ENCODE measurements at places on chromosomes 2 and 18.

DNA sequence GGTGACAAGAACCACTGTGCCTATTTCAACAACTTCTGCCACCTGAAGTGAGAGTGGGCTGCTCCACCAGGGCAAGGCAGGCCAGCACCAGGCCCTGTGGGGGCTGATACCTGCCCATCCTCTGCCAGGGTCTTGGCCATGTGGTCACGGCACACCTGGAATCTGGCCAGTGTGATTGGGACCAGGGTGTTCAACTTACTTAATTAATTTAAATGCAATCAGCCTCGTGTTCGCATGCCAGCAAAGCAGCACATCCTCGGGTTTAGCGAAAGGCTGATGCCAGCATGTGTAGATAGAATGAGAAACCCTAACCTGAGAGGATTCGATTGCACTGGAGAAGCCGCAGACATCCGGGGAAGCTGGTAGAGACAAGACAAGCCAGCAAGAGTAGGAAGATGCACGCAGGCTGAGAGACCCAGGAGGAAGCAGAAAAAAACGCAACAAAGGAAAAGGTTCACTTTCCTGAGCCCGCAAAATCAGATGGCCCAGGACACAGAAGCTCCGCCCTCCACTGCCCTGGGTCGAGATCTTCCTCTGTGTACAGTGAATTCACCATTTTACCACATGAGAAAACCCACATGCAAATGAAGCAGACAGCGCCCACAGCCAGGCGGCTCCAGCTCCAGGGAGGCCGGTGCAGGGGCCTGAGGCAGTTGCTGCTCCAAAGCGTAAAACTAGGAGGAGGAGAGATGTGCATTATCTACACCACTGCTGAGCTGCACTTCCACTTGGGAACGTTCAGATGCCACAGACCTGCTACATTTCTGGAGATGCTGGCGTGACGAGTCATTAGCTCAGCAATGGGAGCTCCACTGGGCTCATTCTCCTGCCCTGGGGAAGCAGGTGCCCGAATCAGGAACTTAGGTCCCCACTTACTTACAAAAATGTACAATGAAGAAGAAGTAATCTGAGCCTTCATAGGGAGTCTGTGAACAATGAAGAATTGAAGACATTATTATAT lies 92.1 kb downstream of the TMEM18 start:
- no peak for DNase-seq

GRCh38 chr2:30611583-30611982 lies 164.5 kb downstream of the LCLAT1 start:
- DNase-seq: no peak

DNA sequence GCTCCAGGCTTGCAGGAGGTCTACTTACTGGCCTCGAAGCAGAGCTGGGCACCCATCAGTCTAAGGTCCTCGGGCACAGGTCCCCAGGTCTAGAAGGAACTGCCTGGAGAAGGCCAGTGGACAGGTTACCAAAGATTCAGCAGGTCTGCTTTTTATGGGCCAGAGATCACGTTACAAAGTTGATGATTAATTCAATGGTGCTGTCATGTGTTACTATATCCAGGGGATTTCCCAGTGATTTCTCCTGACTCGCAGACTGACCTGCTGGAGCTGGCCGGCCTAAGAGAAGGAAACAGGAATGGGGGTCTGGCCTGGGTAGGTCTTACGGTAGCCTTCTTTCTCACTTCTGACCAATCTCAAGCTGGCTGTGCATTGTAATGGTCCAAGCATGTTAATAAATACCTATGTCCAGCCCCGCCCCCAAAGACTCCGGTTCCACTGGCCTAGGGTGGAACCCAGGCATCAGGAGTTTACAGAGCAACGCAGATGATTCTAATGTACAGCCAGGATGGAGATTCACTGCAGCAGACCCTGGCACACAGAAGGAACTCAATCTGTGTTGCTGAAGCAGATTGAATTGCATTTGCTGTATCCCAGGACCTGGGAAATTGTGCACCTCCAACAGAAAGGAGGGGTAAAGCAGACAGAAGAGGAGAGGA lies at the start of gene NEURL3:
Gene NEURL3, minus strand, starts transcription at position 127 of the 659 bp plus-strand sequence. Its CDS starts 71 bp downstream, at position 56.
- no peak for DNase-seq

DNA sequence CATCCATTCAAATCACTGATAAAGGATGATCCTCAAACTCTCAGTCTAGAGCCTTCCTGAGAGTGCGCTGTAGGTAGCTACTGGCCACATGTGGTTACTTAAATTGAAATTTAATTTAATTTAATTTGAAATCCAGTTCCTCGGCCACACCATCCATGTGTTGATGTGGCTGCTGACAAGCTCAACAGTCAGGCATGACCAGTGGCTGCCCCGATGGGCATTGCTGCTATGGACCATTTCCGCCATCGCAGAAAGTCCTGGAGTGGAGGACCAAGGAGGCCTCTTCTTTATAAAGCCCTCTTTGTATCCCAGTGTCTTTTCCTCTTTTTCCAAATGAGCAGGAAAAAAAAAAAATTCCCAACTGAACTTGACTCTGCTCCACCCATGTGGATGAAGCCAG lies 100.6 kb downstream of the HDAC4 start:
- no peak for DNase-seq

DNA sequence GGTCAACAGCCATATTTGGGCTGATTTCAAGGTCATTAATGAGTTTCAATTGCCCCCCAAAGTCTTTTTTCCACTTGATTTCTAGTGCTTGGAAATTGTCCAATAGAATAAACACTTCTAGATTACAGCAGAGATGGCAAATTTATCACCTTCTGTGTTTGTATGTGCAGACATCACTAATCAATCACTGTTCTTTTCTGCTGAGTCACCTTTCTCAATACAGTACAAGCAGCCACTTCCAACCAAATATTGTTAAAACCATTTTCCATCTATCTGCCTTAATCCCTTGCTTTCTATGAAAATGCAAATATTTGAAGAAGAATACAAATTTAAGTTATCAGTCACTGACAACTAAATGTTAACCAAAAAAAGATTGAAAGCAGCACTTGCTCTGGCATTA lies 40.2 kb upstream of the ZNF521 start:
- no peak for DNase-seq

GRCh38 chr2:20569464-20570223 lies 81.3 kb downstream of the HS1BP3 start:
- no peak for DNase-seq

- DNase-seq: no peak
Observed at GRCh38 chr2:120734930-120735651, 577 bp upstream of the GLI2 start.

DNA sequence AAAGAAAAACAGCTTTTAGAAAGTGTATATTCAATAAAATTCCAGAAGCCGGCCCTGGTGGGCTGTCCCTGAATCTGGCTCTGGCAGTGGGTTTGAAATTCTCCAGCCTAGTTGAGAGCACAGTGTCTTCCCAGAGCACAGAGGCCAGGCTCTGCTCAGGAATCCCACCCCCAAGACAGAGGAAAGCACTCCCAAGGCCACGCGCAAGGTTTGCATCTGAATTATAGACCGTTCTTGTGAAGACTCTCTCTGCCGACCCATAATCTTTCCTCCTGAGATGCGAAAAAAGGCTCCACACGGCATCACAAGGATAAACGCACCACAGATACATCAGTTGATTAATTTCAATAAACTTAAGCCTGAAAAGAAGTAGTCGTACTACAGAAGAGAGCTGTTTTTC lies 342.2 kb downstream of the CMPK2 start:
- no peak for DNase-seq

DNA sequence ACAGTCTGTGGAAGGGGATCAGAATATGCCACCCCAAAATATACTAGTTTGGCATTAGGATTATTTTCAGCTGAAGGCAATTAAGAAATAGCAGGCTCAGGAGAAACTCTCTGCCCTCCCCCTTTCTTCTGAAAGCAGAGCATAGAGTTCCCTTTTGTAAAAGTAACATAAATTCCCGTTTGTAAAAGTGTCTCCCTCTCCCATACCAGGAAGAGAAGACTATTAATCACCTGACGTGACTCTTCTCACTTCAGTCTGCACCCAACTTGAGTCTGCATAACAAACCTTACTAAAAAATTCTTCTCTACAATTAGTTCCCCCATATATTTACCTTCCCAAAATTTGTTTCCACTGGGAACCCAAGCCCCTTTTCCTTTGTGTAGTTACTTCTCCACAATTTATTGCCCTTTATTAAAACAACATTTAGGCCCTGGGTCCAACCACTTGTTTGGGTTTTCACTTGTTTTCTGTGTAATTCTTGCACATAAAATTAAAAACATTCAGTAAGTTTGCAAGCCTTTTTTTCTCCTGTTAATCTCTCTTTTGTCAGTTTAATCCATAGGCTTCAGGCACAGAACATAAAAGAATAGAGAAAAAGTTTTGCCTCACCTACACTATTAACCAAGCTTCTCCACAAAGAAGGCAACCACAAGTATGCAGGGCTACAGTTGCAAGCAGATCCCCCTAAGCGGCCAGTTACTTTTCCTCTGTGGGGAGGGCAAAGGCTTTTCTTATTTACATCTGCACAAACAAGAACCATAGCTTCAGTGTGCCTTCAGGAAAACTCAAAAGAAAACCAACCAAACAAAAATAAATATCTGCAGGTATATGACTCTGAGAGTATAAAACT lies 107.6 kb upstream of the MSH2 start:
- DNase-seq: no peak

DNA sequence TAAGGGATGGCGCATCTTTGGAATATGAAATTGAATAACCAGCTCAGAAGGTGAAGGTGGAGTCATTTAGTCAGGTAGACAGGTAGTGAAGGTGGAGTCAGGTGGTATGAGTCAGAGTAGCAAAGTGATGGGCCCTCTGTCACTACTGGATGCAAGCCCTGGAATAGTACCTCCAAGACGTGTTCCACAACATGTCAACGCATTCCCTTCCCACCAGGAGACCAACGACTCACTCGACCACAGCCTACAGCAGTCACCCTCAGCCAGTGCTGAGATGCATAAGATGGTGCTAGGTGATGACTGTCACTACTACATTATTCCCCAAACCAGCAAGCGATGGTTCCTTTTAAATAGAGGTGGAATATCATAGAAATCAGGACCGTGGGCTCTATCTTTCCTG lies 6.8 kb downstream of the CPLX4 start:
- no peak for DNase-seq

DNA sequence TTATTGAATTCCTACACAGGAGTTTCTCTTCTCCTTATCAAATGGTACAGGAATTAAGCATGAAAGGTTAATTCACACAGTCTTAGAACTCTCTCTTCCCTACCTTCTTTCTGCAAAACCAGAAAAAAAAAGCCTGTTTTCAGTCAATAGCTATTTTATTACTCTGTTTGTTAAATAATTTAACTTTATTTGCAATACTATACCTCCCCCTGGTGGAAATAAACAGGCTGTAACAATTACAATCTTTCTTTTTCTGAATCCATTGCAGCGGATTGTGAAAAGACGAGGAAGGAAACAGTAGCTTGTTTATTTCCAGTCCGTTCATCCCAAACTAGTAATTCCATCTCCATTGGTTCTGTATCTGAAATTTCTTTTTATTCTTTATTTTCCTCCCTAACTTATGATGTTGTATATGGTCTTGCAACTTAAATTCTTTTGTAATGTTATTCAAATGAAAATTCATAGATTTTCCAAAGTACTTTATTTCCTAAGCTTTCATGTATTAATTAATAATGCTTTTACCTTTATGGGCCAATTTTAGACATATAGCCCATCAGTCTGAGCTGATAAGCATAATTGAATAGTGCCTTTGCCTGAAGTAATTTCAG lies 165.2 kb downstream of the SH3BP4 start:
- no peak for DNase-seq

- no peak for DNase-seq
Observed at GRCh38 chr18:32362484-32362883, 108.2 kb downstream of the GAREM1 start.

GRCh38 chr2:48725696-48726494 lies 29.6 kb downstream of the LHCGR start:
- DNase-seq: no peak

DNA sequence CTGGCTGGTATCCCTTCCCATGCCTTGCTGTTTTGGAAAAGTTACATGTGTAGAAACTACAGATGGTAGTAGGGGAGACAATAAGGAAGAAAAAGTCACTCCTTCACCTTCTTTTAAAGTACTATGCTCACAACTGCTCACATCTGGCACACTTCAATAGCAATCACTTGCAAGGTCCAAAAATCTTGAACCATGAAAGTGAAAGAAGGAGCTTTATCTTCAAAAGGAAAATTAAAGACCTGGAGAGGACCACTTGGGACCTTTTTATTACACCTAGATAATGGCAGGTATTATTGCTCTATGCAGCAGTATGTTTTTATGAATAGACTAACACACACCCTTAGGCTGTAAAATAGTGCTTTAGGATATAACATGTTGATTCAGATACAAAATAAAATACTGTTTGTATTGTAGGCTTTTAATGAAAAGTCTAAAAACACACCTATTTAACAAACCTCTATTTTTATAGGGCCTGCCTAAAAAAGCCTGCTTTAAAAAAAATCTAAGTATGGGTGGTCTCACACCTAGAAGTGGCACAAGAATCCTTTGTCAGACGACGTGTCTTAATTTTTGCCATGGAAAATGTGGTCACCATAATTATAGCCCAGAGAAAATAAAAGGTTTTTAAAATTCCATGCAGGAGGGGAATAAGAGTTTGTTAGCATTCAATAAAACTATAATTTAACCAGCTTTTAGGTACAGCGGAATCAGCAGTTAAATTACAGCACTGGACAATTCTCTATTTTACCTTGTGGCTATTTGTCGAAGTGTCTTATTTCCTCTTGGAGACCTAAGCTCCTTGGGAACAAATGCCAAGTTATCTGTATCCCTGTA lies 124.0 kb downstream of the BCL2 start:
- no peak for DNase-seq

- no peak for DNase-seq
Observed at GRCh38 chr2:191846515-191847476, at the start of gene CAVIN2. CAVIN2 (minus strand) TSS chr2:191847088; CDS start chr2:191846925, 163 bp downstream.

- no peak for DNase-seq
Observed at GRCh38 chr2:80001701-80002101, 302.9 kb downstream of the LRRTM1 start.

GRCh38 chr2:23806201-23806600 lies 120.7 kb downstream of the ATAD2B start:
- no peak for DNase-seq

- DNase-seq: no peak
Observed at GRCh38 chr18:32980896-32981295, 208.1 kb upstream of the KLHL14 start.

DNA sequence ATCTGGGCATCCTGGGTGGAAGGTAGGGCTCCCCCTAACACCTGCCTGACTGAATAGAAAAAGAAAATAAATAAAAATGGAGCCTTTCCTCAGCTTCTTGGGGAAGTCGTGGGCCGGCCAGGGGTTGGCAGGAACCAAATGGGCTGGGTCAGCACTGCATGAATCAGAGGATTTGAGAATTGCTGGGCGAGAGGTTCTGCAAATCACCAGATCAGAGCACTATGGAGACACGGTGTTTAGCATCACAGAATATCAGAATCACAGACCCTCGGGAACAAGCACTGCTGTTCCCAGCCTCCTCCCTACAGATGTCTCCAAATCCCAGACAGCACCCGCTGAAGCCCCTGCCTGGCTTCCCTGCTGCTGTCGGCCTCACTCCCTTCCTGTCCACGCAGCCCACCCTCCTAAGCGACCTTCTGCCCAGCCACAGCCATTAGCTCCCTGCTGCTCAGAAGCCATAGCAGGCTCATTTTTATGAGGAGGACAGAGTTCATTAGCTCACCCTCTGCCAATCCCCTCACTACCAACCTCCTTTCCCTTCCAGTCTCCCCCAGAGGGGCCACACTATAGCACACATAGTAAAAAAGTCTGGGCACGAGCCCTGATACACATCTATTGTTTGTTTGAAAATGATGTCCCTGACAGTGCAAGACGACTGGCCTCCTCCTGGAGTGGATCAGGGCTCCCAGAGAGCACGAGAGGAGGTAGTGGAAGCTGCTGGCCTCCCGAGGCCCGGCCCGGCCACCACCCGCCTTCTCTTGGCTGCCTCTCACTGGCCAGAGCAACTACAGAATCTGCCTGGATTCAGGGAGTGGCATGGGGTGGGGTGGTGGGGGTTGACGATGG lies 64.6 kb upstream of the TAF1B start:
- DNase-seq: no peak

GRCh38 chr2:186554850-186555671 lies 34.8 kb upstream of the ITGAV start:
- DNase-seq: no peak

All from stimulated activated CD4-positive, alpha-beta T cell treated with anti-CD3 and anti-CD28 coated beads, Interleukin-1b, Interleukin-23, amount 100 ng/mL, for 1 hour (primary cell).